ENCODE measurements at places on chromosomes 5 and 9. TPM values are rescaled to one million over a fixed set of nuclear protein-coding genes. Genes with fewer than 3 reads are reported as not detected.

- DNase-seq: no peak
These were observed 145.0 kb downstream of the FSTL4 start for GRCh38 chr5:133467335-133467779.

- no peak for DNase-seq
These were observed 132.8 kb downstream of the MACROH2A1 start for GRCh38 chr5:135266303-135266635.

- DNase-seq: no peak
These were observed 1806.1 kb upstream of the CDH6 start for GRCh38 chr5:29387384-29387783.

- DNase-seq: no peak
These were observed 517.5 kb downstream of the EFNA5 start for GRCh38 chr5:107153283-107153682.

DNA sequence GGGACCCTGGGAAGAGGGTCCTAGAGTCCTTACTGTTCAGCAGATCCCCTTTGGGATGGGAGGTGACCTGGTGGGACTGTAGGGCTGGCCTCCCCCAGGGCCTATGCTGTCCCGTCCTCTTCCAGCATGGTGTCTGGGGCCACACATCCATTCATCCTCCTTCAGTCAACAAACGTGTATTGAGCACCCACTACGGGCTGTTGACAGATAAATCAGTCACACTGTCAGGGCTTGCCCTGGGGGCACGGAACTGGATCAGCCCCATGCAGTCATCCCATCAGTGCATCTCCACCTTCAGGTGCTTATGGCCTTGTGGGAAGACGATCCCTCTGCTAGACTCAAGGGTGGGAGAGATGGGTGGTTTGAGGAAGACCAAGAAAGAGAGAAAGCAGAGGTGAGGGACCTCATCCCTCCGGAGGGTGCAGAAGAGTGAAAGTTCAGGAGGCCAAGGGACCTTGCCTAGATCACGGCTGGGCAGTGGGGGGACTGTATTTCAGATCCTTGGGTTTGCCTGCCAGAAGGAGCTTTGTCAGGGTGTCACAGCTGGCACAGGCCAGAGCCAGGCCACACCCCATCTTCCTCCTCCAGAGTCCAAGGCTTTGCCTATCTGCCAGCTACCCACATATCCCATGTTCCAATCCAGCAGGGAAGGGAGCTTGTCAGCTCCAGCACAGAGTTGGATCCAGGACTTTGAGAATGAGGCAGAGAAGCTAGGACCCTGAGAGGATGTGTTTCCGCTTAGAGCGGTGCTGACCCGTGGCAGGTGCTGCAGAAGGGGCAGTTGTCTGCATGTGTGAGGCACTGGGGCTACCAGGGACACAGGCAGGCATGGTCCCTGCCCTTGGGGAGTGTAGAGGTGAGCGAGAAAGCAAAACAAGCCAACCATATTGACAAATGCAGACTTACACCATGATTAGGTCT lies 30.5 kb downstream of the COL27A1 start:
- peak; percentile 19 for DNase-seq

- DNase-seq: no peak
These were observed 3.0 kb upstream of the TUSC1 start for GRCh38 chr9:25681266-25681665.

DNA sequence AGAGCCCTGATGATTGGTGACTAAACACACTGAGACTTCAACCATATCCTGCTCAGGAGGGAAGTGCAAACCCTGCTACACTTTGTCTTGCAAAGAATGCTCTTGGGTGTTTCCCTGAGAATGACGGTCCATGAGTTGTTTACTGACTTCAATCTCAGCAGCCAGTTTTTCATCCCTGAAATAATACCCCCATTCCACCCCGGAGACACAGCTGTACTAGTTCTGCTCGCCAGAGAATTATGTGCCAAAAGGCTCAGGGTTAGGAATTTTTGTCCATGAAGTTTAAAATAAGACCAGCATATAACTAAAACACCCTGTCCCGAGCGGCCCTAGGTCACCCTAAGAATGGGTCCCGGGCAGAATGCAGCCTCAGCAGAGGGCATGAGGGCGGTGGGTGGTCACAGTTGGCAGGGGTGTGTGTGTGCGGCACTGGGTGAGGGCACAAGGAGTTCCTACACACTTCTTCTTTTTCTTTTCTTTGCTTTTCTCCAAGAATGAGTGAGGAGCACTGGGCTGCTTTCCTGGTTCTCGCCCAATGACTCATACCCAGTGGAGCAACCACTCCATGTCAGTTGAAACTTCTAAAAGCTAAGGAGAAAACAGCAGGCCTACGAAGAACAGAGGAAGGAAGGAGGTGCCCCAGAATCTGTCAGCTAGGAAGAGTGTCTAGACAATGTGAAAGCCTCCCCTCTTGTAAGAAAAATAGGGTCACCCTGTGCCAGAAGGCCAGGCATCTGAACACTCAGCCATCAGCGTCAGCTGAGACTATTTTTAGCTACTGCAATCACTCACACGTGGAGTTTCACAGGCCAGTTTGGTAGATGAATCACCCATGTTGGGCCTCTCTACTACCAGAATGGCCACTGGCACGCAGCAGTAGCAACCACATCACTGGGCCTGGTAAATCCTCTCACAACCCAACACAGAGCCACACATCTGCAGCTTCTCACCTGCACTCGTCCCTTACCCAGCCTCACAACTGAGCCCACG lies 105.9 kb downstream of the DPYSL3 start:
- peak; percentile 94 for DNase-seq

DNA sequence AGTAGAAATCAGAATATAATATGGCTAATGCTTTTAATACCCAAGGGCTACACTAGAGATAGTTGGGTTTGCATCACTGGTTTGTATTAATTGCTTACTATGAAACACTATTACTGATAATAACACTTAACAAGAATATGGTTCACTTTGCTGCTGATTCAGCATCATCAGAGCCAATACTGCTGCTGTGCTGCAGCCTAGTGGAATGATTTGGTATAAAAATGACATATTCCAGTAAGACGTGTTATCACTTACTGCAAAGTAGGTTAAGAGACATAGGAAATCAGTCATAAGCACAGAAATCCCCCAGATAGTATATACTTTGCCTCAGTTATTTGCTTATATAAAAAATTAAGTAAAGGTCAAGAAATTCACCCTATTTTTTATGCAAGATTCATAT lies 2.8 kb downstream of the CDH10 start:
- no peak for DNase-seq

- DNase-seq: peak; percentile 37
These were observed 29.0 kb downstream of the ADRB2 start for GRCh38 chr5:148855249-148856008.

DNA sequence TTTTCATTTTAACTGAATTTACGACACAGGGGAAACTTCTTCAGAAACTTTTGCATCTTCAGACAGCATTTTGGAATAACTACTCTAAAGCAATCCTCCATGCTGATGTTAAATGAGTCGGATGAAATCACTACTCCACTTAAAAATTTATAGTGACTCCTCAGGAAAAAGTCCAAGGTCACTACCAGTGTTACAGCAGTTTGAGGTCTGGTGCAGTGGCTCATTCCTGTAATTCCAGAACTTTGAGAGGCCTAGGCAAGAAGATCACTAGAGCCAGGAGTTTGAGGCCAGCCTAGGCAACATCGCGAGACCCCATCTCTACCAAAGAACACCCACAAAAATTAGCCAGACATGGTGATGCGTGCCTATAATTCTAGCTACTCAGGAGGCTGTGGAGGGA lies 5.9 kb upstream of the GAS1 start:
- DNase-seq: no peak

DNA sequence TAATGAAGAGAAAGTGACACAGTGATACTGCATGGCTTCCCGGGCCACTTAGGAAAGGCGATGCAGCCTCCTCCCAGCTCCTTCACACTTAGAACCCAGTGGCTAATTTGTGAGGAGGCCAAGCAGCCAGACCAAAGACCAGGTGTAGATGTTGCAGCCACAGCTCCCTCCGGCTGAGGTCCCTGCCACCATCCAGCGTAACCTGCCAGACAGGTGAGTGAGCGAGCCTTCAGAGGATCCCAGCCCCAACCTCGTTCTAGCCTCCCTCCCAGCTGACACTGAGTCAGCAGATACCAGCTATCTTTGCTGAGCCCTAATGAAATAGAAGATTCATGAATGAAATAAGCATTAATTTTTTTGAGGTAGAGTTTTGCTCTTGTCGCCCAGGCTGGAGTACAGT lies 59.7 kb downstream of the COL23A1 start:
- DNase-seq: no peak

- DNase-seq: peak; percentile 56
These were observed 3.2 kb downstream of the SH3PXD2B start for GRCh38 chr5:172450861-172451695.

DNA sequence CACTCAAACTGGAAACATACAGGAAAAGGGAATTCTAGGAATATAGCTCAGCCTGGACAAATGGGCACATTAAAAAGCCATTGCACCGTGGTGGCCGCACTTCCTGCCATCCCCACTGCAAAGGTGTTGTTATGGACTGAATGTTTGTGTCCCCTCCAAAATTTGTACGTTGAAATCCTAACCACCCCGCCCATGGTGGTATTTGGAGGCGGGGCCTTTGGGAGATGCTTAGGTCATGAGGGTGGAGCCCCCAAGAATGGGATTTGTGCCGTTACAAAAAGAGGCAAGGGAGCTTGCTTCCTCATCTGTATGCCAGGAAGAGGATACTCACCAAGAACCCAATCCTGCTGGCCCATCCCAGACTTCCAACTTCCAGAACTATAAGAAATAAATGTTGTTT lies 1.1 kb upstream of the CMBL start:
- DNase-seq: no peak

DNA sequence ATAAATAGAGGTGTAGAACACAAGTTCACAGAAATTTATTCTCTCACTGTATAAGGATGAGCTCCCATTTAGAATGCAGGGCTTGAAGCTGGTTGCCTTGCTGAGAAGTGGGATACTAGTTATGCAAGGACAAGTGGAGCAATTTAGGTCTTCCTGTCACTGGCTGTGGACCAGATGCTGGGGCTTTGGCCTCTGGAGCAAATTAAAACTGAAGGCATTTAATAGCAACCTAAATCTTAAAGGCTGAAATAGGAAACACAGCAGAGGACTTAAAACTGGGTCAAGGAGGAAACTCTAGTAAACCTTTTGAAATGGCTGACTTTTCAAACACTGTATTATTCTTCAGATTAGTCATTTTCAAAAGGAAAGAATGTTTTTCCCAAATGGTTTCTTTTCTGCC lies 319.4 kb downstream of the RAB3C start:
- no peak for DNase-seq

GRCh38 chr9:111350556-111350955 lies 20.5 kb upstream of the OR2K2 start:
- no peak for DNase-seq

GRCh38 chr5:77926337-77926736 lies 150.2 kb upstream of the TBCA start:
- DNase-seq: no peak

GRCh38 chr9:34085581-34086500 lies 37.2 kb upstream of the UBAP2 start:
- DNase-seq: peak; percentile 9

DNA sequence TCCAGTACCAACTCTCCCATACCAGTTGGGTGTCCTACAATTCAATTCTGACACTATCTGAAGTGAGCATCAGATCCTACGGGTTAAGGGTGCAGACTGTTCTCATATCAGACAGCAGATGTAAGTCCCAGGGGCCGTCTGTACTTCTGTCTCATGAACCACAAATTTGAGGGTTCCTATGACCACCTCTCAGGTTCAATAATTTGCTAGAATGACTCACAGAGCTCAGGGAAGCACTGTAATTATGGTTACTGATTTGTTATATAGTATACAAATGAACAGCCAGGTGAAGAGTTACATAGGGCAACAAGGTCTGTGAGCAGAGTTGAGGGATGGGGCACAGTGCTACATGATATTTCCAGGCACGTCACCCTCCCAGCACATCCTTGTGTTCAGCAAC lies 499.1 kb downstream of the DMAC1 start:
- no peak for DNase-seq

- DNase-seq: no peak
These were observed 91.6 kb upstream of the NR4A3 start for GRCh38 chr9:99730062-99730461.

DNA sequence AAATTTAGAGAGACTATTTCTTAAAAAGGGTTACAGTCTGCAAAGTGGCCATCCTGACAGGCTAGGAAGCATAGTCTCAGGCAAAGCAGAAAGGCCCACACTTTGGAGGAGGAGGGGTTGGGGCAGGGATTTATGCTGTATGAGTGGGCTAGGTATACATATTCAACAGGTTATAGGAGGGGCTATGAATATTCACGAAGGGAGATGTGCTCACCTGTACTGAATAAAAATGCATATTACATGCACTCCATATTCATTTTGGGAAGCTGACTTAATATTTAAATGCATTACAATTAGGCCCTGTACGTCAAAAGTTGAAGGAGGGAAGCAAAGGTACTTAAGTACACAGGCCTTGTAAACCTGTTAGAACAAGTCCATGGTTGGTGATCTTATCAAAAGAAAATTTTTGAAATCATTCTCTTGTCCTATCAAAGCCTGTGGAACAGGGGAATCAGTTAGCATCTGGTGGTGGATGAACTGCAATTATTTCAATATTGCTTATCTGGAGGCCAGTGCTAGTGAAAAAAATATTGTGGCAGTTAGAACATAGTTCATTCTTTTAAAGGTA lies 1.6 kb downstream of the CENPP start:
- DNase-seq: no peak

- no peak for DNase-seq
These were observed 193.0 kb downstream of the PRR16 start for GRCh38 chr5:120657104-120657503.

DNA sequence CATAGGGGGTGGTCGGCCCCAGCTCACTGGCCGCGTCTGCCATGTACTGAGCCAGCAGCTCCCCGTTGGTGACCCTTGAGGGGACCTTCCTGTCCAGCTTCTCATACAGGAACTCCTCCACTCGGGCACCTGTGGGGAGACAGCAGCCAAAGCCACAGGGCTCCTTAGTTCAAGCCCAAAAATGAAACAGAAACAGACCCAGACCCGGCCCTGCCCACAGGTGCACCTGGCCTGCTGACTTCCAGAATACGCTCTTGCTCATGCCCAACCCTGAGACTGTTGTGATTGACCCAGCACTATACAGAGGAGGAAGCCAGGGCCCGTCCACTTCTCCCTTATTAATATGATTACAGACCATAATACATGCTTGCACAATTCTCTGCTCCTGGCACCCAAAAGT lies 7.0 kb downstream of the SH3GLB2 start:
- no peak for DNase-seq

- DNase-seq: no peak
These were observed 100.4 kb upstream of the SEMA6A start for GRCh38 chr5:116674881-116675625.

The BAAT gene
- total RNA-seq: 0.13 TPM

The LCP2 gene
- not detected for total RNA-seq

The SV2C gene
- total RNA-seq: not detected

The GNPDA1 gene
- 57.4 TPM for total RNA-seq

The DEPDC1B gene
- 26.3 TPM for total RNA-seq

The FUT7 gene
- not detected for total RNA-seq

The BHMT2 gene
- 0.79 TPM for total RNA-seq

The ZBTB6 gene
- 8.0 TPM for total RNA-seq

The ASPN gene
- not detected for total RNA-seq

The ZNF618 gene
- total RNA-seq: 3.6 TPM

The GMCL2 gene
- not detected for total RNA-seq

The OTP gene
- not detected for total RNA-seq
